ENCODE measurements at places on chromosomes 13 and 19.

DNA sequence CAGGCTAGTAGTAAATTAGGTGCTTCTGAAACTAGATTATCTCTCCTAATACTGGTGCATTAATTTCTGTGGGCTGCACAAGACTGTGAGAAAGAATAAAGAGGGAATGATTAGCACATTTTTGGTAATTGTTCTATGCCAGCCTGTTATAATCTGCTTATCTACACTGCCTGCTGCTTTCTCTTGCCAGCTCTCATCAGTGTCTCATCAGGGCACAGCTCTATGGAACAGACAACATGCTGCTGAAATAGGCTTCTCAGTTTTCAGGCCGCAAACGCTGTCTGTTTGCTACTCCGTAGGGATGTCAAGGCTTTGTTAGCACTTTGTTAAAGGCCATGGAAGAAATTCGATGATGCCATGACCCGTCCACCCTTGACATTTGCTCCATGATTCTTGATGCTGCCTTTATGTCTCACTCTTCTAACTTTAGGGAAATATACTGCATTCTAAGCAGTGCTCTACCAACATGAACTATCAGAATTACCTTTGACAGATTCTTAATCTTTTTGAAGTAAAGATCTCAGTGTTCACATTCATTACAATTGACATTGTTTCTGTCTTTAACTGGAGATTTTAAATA, 84.0 kb upstream of the PRR20A start:
- DNase-seq = no peak

DNA sequence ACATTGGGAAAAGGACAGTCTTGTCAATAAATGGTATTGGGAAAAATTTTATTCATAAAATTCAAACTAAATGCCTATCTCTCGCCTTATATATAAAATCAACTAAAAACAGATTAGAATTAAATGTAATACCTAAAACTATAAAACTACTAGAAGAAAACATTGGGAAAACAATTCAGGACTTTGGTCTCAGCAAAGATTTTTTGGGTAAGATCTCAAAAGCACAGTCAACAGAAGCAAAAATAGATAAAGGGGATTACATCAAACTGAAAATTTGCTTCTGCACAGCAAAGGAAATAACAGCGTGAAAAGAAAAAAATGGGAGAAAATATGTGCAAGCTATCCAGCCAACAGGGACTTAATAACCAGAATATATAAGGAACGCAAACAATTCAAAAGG, 24.3 kb upstream of the ZC3H13 start:
- DNase-seq = no peak

DNA sequence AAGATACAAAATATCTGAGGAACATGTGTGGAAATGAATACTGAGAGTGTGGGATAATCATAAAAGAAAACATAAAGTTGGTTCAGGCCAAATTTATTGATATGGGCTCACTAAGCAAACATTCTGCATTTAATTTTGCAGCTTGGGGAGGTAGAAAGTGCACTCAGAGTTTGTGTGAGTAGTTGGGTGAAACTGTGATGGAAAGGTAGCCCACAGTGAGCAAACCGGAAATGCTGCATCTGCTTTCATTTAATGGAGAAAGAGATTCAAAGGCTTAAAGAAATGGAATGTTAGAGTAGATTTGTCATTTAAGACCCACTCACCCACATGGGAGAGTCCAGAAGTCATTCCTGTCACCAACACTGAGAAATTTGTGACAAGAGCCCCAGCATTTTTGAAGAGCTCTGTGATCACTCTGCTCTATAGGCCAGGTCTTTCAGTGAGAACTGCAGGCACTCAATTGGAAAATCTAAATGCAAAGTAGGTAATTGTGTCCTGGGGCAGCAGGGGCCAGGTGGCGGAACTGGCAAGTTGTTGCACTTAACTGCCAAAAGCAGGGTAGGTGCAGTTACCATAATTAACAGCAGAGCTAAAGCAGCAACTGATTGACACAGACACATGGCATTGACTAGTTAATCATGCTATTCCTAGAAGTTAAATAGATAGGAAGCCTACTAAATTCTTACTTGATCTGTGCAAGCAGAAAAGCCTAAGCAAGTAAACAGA, 1228.3 kb upstream of the PCDH20 start:
- DNase-seq = no peak

GRCh38 chr13:27556109-27556508, 64.2 kb downstream of the LNX2 start:
- peak; percentile 11 for DNase-seq

GRCh38 chr19:31974290-31974689, 371.1 kb upstream of the ZNF507 start:
- no peak for DNase-seq

- no peak for DNase-seq
Observed at GRCh38 chr13:30744681-30745077, 9.3 kb downstream of the ALOX5AP start.

- DNase-seq = no peak
Observed at GRCh38 chr13:97339019-97339987, 94.7 kb upstream of the RAP2A start.

DNA sequence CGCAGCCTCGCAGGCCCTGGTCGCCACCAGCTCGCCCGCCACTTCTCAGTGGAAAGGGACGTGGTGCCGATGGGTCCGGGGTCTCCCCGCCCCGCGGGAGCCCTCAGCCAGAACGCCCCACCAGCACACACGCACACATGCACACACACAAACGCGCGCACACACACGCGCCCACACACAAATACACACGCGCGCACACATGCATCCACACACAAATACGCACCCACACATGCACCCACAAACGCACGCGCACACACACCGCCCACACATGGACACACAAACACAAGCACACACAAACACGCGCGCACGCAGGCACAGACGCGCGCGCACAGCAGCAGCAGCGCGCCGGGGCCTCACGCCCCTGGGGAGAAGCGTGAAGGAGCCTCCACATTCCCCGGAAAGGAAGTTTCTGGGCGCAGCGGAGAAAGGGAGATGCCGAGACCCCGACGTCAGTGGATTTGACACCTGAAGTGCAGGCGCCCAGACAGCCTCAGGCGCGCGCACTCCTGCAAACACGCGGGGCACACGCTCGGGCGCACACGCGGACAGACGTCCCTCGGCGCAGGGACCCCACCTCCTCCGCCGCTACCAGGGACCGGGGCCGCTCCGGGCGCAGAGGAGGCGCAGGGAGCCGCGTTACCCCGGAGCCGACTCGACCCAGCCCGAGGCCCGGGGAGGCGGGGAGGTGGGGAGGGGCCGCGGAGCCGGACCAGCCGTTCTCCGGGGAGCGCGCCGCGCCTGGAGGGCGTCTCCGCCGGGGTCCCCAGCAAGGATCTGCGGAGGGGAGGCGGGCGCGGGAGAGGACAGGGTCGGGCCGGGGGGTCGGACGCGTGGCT, 622 bp downstream of the RASA3 start:
- DNase-seq = no peak

GRCh38 chr13:88648598-88649373, 977.6 kb downstream of the SLITRK5 start:
- DNase-seq = no peak

GRCh38 chr13:29849731-29850212, 645 bp downstream of the UBL3 start:
- no peak for DNase-seq

GRCh38 chr19:30256496-30256850, 115.7 kb upstream of the ZNF536 start:
- no peak for DNase-seq

DNA sequence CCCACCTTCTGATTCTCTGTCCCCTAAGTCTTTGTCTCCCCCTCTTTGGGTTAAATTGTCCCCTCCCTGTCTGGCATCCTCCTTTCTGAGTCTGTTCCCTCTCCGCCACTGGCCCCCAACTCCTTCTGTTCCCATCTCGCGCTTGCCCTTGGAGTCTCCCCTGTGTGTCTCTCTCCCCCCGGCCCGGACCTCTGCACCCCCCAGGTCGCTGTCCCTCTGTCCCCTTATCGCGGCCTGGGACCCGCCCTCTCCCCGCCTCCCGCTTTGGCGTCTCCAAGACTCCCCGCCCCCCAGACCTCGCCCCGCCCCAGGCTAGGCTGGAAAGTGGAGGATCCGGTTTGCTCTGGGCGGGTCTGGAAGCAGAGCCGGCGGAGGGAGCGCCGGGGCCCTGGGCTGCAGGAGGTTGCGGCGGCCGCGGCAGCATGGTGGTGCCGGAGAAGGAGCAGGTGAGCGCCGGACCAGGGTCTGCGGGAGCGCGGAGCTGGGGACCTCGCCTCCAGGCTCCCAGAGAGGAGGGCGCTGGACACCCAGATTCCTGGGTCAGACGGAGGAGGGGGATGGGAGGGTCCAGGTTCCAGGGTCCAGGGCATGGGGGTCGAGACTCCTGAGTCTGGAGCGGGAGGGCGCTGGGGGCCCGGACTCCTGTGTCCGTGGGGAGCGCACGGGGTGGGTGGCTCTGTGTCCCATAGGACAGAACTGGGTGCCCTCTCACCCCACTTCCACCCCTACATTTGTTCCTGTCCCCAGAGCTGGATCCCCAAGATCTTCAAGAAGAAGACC, at the start of gene TRPM4:
TRPM4 (plus strand) TSS at position 348 of the 780 bp plus-strand sequence; CDS start at position 423, 75 bp downstream.
- DNase-seq = peak; percentile 66

- no peak for DNase-seq
Observed at GRCh38 chr13:107551521-107551920, 663.8 kb downstream of the LIG4 start.

DNA sequence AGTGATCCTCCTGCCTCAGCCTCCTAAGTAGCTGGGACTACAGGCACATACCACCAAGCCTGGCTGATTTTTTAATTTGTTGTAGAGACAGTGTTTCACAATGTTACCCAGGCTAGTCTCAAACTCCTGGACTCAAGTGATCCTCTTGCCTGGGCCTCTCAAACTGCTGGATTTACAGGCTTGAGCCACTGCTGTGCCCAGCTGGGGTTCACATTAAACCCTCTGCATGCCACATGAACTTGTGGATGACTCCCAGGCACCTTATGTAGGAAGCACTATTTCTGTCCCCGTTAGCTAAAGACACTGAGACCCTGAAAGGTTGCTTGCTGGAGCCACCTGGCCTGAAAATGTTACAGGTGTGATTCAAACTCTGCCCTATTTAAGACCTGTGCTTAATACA, 10.5 kb downstream of the MYH14 start:
- DNase-seq = no peak

GRCh38 chr13:42331009-42331408, 59.1 kb downstream of the AKAP11 start:
- no peak for DNase-seq

Data from GDM1 (cell line).